ENCODE measurements at places on chromosomes 2 and 18.

- no peak for DNase-seq
Measured at GRCh38 chr18:11566236-11566965, 43.0 kb upstream of the SLC35G4 start.

DNA sequence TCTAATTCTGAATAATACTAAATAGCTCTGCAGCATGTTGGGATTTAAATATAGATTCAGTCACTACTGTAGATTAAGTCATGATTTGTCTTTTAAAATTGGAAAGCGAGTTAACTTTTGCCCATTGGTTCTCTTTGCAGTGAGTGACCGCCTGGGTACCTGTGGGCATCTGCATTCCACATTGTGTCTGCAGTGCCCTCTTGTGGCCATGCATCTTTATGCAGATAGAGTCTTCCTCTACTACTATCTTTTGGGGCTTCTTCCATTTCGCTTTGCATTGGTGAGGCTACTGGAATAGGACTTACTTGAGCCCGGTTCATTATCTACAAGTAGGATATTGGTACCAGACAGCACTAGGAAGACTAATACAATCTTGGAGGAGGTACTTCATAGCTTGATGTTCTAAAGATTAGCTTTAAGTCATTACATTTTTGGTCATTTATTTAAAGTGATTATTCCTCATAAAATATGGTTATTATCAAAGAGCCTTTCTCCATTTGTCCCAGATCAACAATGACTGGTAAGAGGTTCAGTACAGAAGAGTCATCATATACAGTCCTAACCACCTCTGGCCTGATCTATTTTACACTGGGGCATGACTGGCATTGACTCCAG, 203.0 kb downstream of the SOCS6 start:
- no peak for DNase-seq

GRCh38 chr2:99832926-99833325, 309.5 kb downstream of the AFF3 start:
- no peak for DNase-seq

- DNase-seq, result no peak
Measured at GRCh38 chr2:187003038-187003554, 154.1 kb upstream of the ZSWIM2 start.

- no peak for DNase-seq
Measured at GRCh38 chr2:1800716-1801388, 56.5 kb upstream of the PXDN start.

DNA sequence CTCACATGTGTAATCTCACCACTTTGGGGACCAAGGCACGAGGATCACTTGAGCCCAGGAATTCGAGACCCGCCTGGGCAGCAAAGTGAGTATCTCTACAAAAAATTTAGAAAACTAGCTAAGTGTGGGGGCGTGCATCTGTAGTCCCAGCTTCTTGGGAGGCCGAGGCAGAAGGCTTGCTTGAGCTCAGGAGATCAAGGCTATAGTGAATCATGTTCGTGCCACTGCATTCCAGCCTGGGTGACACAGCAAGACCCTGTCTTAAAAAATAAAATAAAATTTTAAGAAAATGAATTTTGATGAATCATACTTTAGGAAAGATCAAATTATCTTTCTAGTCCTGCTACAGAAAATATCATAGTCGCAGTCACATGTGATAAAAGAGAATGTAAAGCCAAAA, 46.9 kb downstream of the CABYR start:
- no peak for DNase-seq

- DNase-seq, result no peak
Measured at GRCh38 chr18:7830468-7830867, 263.4 kb downstream of the PTPRM start.

- DNase-seq, result no peak
Measured at GRCh38 chr2:224401641-224402342, at the start of gene FAM124B. Gene FAM124B, minus strand, starts transcription at chr2:224402107. Its CDS starts 339 bp downstream, at chr2:224401768.

DNA sequence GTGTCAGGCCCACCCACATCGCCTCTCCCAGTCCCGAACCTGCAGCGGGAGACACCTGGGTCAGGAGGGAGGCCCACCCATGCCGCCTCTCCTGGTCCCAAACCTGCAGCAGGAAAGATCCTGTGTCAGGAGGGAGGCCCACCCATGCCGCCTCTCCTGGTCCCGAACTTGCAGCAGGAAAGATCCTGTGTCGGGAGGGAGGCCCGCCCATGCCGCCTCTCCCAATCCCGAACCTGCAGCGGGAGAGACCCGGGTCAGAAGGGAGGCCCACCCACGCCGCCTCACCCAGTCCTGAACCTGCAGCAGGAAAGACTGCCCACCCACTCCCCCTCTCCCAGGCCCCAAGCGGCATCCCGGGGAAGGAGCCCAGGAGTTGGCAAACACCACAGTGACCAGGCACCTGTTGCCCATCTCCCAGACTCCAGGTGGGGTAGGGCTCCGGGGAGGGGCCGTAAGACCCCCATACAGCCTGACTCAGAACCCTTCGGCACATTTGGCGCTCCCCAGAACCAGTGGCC, 7.8 kb downstream of the SLC66A2 start:
- no peak for DNase-seq

GRCh38 chr2:27798486-27798885, 27.0 kb downstream of the MRPL33 start:
- DNase-seq, result no peak

GRCh38 chr2:98869272-98869641, 66.8 kb downstream of the CRACDL start:
- no peak for DNase-seq

DNA sequence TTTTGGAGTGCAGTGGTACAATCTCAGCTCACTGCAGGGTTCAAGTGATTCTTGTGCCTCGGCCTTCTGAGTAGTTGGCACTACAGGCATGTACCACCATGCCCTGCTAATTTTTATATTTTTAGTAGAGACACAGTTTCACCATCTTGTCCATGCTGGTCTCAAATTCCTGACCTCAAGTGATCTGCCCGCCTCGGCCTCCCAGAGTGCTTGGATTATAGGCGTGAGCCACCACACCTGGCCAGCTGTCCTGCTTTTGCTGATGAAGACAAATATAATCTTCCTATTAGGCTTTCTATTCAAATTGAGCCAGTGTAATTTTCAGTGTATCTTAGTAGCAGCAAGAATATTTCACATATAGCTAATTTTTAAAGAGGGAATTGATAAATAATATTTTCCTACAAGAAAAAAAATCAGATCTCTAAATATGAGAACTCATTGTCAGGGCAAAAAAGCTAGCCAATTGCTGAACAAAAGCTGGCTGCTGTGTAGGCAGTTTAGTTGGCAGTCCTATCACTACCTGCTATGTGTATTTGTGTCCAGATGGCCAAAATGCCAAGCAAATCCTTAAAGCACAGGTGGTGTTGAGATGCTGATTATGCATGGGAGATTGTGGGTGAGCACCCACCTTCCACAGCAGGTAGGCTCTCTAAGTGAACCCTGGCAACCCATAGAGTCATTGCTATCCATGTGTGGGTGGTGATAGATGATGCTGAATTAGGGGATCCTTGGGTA, 60.8 kb upstream of the STAM2 start:
- DNase-seq, result no peak

GRCh38 chr2:121363632-121364420, 78.8 kb upstream of the TFCP2L1 start:
- DNase-seq, result peak; percentile 65

- DNase-seq, result no peak
Measured at GRCh38 chr2:118752762-118753429, 94.6 kb downstream of the EN1 start.

GRCh38 chr2:33268246-33268831, 208.1 kb upstream of the RASGRP3 start:
- no peak for DNase-seq

DNA sequence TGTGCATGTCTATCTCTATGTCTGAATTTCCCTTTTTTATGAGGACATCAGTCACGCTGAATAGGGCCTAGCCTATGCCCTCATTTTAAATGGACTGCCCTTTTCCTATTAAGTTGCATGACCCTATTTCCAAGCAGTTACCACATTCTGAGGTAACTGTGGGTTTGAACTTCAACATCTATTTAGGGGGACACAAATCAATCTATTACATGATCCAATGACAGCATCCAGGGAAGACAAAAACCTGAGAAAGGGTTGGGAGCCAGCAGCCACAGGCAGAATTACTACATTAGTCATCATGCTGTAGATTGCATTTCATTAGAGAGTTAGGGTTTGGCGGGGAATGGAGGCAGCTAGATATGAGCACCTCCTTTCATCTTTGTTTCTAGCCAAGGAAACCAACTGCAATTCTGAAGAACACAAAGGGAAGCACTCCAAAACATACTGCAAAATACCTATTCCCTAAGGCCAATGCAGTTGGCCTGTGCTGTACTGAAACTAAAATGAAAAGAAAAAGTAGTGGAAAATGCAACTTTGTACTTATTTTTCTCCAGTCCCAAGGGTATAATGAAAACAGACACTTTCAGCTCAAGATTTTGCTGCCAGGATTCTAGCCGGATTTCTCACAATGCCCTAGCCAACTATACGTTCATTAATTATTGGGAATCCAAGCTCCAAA, 40.4 kb upstream of the C1D start:
- DNase-seq, result no peak

GRCh38 chr18:23316988-23317387, 136.1 kb upstream of the RIOK3 start:
- no peak for DNase-seq

DNA sequence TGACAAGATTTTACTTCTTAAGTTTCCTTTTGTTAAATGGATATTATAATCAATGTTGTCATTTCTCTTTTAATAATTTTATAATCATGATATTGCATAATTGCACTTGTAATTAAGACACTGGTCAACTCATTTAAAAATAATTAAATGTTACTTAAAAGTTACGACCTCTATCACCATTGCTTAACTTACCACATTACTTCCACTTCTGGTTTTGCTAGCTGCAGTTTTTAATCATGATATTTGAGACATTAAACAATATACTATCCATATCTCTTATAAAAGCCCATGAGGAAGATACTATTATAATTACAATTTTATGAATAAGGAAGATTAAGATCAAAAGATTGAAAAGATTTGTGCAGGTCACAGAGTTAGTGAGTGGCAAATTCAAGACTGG, 502.0 kb downstream of the RNF144A start:
- no peak for DNase-seq

DNA sequence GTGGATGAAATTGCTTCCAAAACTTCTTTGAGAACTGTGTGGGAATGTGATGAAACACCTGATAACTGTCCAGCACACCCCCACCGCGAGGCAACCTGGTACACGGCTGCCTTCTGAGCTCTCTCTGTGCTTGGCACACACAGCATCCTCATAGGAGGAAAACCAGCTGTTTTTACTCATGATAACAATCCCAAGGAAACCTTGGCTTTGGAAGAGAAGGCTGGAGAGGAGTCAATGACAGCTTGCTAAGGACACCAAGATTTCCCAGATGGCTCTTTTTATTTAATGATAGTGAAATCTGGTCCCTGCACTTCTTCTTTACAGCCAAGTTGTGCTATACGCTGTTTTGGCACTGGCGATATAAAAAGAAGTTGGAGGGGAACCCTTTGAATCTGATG, 232.5 kb upstream of the FN1 start:
- DNase-seq, result no peak

GRCh38 chr2:237315170-237315828, 98.7 kb downstream of the COL6A3 start:
- peak; percentile 49 for DNase-seq

GRCh38 chr18:11995445-11996189, 14.3 kb downstream of the IMPA2 start:
- DNase-seq, result peak; percentile 38

DNA sequence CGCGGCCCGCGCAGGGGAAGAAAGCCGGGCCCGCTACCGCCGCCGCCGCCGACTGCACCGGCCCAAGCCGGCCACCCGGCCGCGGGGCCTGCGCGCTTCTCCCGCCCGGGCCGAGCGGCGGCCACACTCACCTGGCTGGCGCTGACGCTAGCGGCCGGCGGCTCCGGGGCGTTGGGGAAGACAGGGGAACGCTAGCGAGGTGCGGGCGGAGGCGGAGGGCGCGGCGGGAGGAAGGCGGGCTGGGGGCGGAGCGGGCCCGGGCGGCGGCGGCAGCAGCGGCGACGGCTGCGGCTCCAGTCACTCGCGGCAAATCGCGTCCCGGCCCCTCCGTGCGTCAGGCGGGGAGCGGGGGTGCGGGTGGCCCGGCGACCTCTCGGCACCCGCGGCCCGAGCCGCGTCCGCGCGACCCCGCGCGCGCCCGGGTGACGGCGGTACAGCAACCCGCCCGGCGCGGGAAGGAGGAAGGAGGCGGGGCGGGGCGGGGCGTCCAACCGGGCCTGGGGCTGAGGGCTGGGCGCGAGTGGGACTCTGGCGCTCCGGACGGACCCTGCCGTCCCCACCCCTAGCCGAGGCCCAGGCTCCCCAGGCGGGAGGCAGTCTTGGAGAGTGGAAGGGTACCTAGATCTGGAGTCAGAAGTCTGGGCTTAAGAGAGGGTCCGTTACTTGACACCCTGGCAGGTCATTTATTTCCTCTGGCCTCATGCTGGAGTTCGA, at the start of gene SESTD1:
Gene SESTD1, minus strand, starts transcription at position 465 of the 714 bp plus-strand sequence. CDS start 72,991 bp downstream, outside the sequence.
- DNase-seq, result no peak

- DNase-seq, result no peak
Measured at GRCh38 chr2:212146416-212146815, 392.2 kb downstream of the ERBB4 start.

DNA sequence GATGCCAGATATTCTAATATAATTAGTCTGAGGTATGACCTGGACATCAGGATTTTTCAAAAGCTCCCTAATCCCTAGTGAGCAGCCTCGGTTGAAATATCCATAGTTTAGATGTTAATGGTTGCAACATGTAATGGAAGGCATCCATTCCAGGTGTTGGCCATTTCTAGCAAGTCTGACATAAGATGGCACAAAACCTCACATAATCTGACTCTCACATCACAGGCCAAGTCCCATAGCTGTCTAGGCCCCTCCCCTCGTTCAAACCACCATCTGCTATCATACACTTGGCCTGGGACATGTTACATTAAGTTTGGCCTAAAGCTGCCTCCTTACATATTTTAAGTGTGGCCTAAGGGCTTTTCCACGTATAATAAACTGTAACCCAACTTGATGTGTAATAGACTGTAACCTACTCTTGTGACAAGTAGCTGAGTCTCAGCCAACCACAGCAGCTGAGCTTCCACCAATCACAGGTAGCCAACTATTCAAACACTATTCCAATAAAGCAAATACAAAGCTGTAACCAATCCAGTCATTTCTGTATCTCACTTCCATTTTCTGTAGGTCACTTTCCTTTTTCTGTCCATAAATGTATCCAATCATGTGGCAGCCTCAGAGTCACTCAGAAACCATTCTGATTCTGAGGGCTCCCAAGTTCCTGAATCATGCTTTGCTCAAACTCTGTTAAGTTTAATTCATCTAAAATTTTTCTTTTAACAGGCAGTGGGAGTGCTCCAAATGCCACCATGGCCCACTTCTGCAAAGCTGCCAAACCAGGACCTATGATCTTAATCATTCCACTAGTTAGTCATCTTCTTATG, 59.4 kb downstream of the ADD2 start:
- DNase-seq, result no peak

GRCh38 chr2:218694405-218695145, 16.1 kb upstream of the TTLL4 start:
- DNase-seq, result peak; percentile 57

All from kidney glomerular epithelial cell (primary cell).